ENCODE measurements at places on chromosomes 12 and 14.
A peak's percentile ranks its signal among the peaks of the same experiment; 100 is the strongest.

- DNase-seq, result no peak
Measured at GRCh38 chr14:65282896-65283253, 129.7 kb upstream of the FUT8 start.

GRCh38 chr12:110927546-110927945 is 7.2 kb upstream of the MYL2 start:
- no peak for DNase-seq

DNA sequence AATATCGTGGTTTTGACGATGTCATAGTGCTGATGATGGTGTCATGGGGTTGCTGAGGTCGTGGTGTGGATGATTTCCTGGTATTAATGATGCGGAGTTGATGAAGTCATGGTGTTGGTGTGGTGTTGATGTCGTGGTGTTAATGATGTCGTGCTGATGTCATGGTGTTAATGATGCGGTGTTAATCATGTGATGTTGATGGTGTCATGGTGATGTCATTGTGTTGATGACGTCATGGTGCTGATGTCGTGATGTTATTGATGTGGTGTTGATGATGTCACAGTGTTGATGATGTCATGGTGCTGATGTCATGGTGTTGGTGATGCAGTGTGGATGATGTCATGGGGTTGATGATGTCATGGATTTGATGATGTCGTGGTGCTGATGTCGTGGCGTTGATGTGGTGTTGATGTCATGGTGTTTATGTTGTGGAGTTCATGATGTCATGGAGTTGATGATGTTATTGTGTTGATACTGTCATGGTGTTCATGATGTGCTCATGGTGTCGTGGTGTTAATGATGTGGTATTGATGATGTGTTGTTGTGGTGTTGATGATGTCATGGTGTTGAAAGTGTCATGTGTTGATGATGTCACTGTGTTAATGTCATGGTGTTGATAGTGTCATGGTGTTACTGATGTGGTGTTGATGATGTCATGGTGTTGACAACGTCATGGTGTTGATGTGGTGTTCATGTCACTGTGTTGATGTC is 48.5 kb upstream of the RIMBP2 start:
- no peak for DNase-seq

GRCh38 chr12:89279499-89279898 is 72.8 kb downstream of the DUSP6 start:
- DNase-seq, result no peak

DNA sequence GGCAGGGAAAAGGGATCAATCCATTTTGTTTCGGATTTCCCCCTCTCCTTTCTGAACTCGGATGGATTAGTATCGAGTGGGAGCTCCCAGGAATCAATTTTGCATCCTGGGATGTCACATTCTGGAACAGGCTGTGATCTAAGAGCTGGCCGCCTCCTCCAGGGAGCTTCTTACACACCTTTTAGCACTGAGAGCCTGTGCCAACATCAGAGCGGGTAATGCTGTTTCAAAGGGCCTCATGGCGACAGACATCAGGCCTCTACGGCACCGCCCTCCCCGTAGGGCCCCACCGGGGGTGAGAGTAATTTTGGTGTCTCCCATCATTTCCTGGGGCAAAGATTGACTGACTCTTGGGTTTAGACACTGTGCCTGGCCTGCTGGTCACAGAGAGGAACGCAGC is 2.7 kb downstream of the GALNT9 start:
- no peak for DNase-seq

- DNase-seq, result no peak
Measured at GRCh38 chr14:61854898-61855297, 92.7 kb downstream of the SNAPC1 start.

DNA sequence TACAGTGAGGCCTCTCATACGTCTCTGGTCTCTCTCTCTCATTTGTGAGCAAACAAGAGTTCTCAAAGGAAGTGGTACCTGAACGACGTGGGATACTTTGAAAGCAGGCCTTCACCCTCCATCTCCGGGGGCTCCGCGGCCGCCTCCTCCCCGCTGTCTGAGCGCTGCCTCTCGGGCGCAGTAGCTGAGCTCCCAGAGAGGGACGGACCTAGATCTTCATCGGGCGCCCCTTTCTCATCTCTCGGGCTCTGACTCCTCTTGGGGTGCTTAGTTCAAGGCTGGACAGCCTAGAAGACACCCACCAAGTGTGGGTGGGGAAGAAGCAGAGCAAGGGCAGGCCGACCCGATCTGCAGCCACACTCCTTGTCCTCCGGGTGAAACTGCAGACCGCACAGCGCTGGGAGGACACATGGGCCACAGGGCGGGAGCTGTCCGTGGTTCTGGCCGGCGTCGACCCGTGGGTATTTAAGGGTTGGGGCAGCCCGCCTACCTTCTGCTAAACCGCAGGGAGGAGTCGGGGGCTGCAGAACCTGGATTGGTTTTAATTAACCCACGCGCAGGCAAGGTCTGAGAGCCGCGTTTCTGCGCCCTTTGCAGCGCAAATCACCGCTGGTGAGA is 92.7 kb downstream of the PAH start:
- peak; percentile 43 for DNase-seq

DNA sequence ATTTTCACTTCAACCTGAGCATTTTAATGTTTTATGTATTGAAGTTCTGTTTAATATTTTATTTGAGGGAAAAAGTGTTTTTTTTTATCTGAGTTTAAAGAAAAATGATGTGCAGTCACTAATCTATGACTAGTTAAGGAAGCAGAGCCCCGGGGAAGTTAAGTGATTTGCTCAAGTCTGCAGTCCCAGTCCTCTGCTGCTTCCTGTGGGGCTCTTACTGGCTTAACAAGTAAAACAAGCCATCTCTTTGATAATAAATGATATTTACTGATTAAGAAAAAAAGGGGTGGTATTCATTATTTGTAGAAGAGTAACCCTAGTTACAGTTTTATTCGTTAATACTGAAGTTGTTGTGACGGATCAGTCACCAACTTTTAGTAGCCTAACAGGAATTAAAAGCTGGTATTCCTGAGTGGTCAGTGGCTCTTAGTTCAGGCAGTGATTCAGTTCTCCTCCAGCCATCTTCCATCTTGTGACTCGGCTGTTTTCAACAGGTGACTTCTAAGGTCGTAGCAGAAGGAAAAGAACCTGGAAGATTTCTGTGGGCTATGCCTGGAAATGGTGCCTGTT is 21.7 kb downstream of the BICDL1 start:
- DNase-seq, result no peak

- no peak for DNase-seq
Measured at GRCh38 chr12:44511289-44511688, 364.8 kb downstream of the NELL2 start.
